ENCODE measurements at places on chromosomes 2 and 18.

GRCh38 chr2:45128580-45128997, 119.3 kb upstream of the SIX2 start:
- DNase-seq = no peak

- DNase-seq = no peak
These were observed 95.3 kb downstream of the TMEM247 start for GRCh38 chr2:46574457-46575355.

DNA sequence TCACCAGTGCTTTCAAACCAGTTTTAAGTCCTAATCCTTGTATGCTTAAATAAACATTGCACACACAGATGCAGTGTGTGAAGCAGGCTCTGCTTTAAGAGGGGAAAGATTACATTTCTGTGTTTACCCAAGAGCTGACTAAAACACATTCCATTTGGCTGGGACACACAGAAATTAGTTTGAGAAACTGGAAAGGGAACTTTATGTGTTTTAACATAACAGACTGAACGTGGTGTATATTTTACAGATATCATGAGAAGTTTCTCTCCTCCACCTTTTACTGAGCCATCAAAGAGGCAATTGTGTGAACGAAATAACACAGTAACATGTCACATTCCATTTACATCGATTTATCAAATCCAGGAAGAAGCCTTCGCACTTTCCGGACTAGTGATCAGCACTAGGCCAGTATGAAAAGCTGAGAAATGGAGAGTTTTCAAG, 121.8 kb downstream of the MAIP1 start:
- DNase-seq = no peak

- DNase-seq = no peak
These were observed 95.9 kb downstream of the MAP4K4 start for GRCh38 chr2:101793277-101793969.

DNA sequence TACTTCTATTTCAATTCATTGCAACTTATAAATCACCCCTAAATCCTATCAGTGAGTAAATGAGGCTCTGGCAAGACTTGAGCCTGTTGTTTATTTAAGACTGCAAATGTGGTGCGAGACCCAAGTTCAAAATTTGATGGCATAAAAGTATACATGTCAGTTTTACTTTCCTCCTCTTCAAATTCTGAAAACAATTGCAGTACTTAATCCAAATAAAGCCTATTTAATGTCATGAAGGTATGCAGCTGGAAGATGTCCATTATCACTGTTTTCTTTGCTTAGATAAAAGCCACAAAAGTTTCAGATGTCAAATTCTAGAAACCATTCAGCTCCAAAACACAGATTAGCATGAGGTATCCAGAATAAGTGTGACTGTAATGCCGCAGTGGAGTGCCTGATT, 3.3 kb downstream of the APCDD1 start:
- no peak for DNase-seq

- DNase-seq = no peak
These were observed 336.1 kb upstream of the SKOR2 start for GRCh38 chr18:47587587-47587986.

- no peak for DNase-seq
These were observed 75.1 kb downstream of the AGPS start for GRCh38 chr2:177467646-177468045.

DNA sequence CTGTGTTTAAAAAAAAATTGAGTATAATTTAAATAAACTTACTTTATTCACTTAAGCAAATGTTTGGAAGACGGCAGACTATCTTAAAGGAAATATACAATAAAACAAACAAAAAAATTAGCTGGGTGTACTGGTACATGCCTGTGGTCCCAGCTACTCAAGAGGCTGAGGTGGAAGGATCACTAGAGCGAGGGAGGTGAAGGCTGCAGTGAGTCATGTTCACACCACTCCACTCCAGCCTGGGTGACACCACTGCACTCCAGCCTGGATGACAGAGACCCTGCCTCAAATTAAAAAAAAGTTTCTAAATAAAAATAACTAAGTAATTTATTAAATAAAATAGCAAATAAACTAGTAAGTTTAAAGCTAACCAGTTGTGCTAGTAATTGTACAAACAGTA, 7.5 kb downstream of the PUM2 start:
- DNase-seq = no peak

- DNase-seq = no peak
These were observed 70.9 kb upstream of the HS6ST1 start for GRCh38 chr2:128389388-128390086.

DNA sequence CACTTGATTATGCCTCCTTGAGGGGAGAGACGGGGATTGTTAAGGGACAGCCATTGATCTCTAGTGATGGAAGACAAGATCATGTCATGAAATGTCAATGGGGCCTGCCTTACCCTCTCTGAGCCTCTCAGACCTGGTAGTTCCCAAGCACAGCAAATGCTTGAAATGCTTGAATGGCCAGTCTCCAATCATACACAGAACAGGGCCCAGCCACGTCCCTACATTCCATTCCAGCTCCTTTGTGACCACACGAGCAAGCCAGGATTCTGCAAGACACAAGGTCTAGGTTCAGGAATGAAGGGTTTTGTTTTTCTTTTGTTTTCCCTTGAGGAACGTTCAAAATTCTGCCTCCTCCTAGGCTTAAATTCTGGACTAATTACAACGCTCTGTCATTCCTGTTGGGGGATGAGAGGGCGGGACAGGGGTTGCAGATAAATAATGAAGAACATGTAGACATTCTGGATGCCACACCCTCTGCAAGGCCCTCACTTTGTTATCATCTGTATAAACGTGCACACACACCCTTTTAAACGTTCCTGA, 98.1 kb upstream of the YPEL5 start:
- no peak for DNase-seq

- DNase-seq = no peak
These were observed 45.0 kb downstream of the EIF5B start for GRCh38 chr2:99382143-99382542.

DNA sequence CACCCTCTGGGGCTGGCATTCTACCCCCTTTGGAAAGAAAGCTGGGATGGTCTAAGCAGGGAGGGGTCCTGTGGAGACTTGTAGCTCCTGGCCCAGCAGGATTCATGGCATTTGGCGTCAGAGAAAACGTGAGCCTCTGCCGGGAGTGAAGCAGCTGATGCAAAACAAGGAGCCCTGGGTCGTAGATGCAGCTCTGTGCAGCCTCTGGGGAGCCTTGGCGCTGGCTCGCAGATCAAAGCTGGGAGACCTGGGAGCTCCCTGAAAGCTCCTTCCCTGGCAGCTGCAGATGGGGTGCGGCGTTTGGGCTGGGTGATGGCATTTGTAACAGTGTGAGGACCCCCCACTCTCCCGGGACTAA, 148.3 kb downstream of the KLHL29 start:
- DNase-seq = no peak

DNA sequence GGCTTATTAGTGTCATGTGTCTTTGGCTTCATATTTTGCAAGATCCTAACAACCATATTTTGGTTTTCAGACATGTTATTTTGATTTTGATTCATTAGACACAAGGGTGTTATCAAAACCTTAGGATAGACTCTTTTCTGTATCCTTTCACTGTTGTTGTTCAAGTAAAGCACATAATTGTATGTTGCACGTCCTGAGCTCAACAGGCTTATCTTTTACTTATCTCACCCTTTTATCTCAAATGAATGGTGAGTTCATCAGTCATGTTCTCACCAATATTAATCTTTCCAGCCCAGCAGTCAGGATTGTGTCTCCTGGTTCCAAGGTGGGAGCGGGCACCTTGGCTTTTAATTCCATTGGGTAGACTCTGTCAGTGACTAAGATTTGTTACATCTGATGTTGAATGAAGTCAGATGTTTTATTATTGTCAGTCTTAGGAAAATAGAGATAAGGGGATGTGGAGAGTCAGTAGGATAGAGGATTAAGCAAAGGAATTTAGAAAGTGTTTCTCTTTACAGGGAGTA, 11.9 kb downstream of the GPN1 start:
- DNase-seq = no peak

DNA sequence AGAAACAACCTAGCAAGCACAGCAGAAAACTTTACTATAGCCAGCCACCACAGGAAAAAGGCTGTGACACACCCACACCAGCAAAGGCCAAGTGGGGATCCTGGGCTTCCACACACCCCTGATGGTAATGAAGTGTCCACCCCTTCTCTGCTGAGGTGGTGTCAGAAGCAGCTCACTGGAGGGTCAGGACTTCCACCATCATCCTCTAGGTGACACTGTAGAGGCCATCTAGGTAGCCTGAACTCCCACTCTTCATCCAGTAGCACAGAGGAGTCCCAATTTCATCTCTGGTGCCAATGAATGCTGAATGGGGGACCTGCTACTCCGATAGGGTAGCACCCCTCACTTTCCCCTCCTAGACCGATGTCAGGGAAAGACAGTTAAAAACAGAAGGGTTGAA, 1544.4 kb downstream of the LRP1B start:
- DNase-seq = no peak

DNA sequence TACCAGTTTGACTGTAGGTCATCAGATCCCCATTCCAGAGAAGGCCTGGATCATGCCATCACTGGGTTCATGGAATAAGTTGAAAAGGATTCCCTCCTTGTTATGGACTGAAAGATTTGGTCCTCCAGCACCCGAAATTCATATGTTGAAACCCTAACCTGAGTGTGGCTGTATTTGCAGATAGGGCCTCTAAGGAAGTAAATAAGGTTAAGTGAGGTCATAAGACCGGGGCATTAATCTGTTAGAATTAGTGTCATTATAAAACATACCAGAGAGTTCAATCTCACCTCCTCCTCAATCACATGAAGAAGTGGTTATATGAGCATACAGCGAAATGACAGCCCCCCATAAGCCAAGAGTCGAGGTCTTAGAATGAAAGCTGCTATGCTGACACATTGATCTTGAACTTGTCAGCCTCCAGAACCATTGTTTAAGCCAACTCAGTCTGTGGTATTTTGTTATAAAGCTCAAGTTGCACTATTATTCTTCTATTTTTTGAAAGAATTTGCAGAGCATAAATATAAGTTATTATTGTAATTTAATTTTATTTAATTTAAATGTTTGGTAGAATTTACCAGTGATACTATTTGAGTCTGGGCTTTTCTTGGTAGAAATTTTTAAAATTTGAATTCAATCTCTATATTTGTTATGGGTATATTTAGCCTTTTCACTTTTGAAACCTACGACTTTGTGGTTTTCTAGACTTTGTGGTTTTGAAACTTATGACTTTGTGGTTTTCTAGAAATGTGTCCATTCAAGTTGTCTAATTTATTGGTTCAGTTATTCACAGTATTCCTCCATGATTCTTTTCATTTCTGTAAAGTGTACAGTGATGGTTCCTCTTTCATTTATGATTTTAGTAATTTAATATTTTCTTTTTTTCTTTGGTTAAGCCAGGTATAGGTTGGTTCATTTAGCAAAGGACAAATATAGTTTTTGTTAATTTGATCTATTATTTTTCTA, 1206.7 kb upstream of the CDH2 start:
- DNase-seq = no peak

- DNase-seq = no peak
These were observed 188.1 kb downstream of the ARL4C start for GRCh38 chr2:234308813-234309195.

GRCh38 chr2:11569636-11570035, 35.8 kb downstream of the GREB1 start:
- DNase-seq = no peak

GRCh38 chr2:30261695-30262211, 30.4 kb downstream of the LBH start:
- DNase-seq = no peak

GRCh38 chr2:41283079-41283775, 764.6 kb upstream of the PKDCC start:
- DNase-seq = no peak

- DNase-seq = no peak
These were observed 3.5 kb downstream of the FAM110C start for GRCh38 chr2:42788-43187.

- DNase-seq = no peak
These were observed 70.2 kb downstream of the HRH4 start for GRCh38 chr18:24530630-24531111.

DNA sequence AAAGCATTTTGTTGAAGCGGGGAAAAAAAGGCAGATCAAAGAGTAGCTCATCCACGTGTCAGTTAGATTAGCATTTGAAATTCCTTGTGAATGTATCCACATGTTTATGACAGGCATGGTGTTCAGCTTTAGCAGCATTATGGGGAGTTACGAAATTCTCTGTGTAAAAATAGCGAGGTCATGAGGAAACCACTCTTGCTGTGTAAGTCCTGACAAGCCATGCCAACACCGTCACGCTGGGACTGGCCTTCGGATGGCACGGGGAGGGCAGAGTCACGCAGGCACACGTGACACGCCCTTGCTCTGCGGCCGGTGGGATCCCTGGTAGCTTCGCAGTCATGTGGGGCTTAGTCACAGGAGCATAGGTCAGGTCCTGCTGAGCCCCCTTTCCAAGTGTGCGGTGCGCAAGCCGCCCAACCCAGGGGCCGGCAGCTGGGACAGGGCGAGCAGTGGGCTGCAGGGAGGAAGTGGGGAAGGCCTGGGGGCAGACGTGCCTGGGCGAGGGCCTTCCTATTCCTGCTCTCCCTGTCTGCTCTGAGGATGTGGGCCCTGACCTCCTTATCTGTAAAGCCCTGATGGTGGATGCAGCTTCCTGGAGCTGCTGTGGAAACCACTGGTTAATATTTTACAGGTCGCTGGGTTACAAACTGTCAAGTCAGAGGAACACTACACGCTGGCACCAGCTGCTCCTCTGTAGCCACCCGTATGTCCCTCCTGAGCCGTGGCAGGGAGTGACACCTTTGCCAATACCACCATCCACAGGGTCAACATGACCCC, 18.0 kb downstream of the MBP start:
- DNase-seq = no peak

- DNase-seq = no peak
These were observed 53.8 kb upstream of the TMEM182 start for GRCh38 chr2:102707796-102708695.

DNA sequence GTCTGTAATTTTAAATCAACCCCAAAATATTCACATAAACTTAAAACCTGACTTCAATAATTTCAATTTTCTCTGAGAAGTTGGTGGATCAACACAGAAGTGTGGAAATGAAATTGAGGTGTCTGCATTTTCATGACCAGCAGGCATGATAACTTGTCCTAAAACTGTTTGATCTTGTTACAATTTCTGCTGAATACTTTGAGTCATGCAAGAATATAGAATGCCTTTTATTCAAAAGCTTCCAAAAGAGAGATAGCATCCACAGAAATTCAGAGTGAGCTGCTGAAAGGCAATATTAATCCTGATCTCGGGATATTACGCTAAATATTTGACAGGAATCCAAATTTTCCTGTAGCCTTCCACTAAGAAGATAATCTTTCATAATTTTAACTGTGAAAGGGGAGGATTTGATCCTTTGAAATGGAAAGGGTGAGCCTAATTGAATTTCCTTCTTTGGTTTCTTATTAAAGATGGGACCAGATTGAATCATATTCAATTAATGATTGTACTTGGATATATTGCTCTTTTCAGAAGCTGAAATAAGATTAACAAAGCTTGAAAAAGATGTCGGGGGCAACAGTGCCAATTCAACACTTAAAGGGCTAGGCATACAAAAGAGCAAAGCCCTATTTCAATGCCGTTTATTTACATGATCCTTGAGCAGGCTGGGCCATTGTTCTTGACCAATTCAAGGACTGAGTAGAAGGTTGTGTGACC, 129.3 kb downstream of the NCKAP5 start:
- DNase-seq = no peak
